Type B pancreatic cell (in vitro differentiated cells): ENCODE measurements at places on chromosomes 12 and 14.

GRCh38 chr14:81591266-81591665 is 57.6 kb upstream of the SEL1L start:
- DNase-seq, result no peak

DNA sequence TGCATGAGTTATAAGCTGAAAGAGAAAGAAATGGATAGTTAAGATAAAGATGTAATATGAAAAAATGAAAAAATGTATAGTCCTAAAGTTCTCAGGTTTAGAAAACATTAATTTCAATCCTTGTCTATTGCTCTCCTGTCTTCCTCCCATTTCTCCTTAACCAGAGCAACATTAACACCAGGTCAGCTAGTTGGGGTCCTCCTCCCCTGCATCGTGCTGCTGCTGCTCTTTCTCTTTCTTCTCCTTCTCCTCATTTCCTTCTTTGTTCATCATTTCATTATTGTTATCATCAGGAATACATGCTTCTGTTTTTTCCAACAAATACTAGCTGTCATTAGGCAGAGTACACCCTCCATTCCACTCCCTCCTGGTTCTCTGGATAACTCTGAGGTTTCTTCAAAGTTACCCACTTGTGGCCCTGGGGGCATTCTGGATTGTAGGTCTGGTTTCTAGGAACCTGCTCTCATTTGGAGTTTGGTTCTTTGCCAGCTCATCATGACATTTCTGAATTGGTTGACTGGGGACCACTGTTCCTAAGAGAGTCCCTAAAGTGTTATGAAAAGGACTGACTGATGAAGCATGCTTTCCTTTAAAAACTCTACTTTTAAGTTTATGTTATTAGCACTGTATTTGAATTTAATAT is 17.0 kb downstream of the ACSS3 start:
- DNase-seq, result no peak

DNA sequence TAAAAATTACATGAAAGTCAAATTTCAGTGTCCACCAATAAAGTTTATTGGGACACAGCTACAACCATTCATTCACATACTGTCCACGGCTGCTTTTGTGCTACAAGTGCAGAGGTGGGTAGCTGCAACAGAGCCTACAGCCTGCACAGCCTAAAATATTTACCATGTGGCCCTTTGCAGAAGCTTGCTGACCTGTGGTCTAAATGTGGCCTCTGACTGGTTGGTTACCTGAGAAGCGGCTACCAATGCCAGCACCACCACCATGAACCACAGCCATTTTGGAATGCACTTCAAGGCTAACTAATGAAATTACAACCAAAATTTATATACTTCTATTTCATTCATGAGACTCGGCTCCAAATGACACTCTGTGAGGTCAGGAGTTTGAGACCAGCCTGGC is 58.6 kb downstream of the NT5DC3 start:
- DNase-seq, result no peak

DNA sequence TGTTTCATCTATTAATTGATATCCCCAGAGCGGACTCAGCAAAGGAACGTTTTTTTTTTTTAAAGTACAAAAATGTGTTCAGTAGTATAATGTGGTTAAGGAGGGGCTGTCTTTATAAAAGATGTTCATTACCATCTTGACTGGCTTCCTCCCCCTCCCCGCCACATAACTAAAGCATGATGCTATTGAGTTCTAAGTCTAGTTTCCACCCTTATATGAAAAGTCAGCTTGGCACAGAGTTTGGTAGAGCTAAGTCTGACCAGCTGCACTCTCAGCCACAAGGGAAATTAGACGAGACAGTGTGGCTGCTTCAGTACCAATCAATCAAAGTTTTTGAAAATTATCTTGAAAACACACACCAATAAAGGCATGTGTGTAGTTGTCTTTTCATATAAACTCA is 1.9 kb upstream of the MYBPC1 start:
- DNase-seq, result no peak

DNA sequence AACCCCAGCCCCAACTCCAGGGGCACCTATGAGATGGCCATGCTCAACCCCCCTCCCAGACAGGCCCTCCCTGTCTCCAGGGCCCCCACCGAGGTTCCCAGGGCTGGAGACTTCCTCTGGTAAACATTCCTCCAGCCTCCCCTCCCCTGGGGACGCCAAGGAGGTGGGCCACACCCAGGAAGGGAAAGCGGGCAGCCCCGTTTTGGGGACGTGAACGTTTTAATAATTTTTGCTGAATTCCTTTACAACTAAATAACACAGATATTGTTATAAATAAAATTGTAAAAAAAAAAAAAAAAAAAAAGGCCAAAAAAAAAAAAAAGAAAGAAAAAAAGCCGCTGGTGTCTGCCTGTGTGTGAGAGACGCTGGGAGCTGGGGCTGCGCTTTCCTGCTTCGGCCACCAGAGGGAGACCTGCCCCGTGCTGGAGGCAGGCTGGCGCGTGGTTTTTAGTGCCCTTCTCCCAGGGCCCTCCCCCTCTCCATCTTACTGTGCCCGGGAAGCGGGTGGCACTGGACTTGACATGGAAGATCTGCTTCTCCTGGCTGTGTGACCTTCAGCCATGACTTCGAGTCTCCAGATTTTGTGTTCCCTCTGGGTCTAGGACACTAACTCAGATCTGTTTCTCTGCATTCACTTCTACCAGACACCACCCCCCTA is 3.4 kb upstream of the NXPH4 start:
- peak; percentile 90 for DNase-seq

DNA sequence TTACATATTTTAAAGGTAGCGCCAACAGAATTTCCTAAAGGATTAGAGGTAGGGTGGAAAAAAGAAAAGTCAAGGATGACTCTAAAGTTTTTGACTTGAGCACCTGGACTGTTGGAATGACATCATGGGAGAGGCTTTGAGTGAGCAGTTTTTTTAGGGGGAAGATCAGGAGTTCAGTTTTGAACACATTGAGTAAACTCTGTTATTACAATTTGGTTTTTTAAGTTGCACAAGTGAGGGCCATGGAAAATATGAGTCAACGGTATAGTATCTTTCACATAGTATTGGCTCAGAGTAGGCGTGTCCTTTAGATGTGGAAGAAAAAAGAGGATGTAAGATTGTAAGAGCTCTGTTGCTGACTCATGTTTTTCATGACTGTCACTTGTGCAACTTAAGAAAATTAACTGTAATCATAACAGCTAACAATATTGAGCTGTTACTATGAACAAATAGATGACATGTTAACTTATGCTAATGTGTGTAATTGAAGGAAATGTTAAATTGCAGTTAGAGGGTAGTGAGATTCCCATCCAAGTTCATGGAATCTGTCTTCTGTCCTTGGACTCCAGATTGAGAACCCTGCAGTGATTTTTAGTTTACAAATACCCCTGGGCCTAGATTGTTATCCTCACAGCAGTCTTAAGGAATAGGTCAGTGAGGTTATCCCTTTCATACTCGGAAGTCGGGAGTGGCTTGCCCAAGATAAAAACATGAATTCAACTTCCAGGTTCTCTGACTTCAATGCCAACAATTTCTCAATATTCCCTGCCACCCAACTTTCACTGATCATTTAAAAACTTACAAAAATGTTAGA is 48.2 kb upstream of the ATP2B1 start:
- no peak for DNase-seq

DNA sequence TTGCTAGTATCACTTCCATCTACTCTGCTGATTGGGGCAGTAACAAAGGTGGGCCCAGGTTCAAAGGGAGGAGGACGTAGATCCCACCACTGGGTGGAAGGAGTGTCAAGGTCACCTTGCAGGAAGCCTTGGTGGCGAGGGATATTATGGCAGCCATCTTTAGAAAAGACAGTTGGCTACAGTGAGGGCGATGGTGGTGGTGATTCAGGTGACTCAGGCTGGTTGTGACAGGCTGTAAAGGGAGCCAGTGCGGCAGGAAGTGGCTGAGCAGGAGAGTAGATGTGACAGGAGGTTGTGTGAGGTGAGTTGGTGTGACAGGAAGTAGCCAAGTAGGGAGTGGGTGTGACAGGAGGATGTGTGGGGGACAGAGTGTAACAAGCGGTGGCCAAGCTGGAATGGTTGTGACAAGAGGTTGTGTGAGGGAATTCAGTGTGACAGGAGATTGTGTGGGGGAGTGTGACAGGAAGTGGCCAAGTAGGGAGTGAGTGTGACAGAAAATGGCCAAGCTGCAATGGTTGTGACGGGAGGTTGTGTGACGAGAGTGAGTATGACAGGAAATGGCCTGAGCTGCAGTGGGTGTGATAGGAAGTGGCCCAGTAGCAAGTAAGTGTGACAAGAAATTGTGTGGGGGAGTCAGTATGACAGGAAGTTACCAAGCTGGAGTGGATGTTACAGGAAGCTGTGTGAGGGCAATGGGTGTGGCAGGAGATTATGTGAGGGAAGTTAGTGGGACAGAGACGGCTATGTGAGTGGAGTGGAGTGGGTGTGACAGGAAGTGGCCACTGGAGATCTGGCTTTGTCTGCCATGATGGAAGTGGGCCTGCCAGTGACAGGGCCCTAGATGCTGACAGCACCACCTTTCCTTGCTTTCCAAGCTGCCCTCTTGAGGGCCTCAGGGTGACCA is 136.5 kb upstream of the MYL2 start:
- DNase-seq, result no peak

- no peak for DNase-seq
Measured at GRCh38 chr14:34920339-34920738, 45.2 kb upstream of the BAZ1A start.

- DNase-seq, result no peak
Measured at GRCh38 chr14:100336618-100337530, 13.7 kb downstream of the SLC25A47 start.
